ENCODE measurements at places on chromosomes 4 and X. TPM values are rescaled to one million over a fixed set of nuclear protein-coding genes. Genes with fewer than 3 reads are reported as not detected.

GRCh38 chr4:15489551-15489950, 19.9 kb downstream of the CC2D2A start:
- DNase-seq = no peak

GRCh38 chr4:177255359-177255758, 54.3 kb upstream of the NEIL3 start:
- no peak for DNase-seq

DNA sequence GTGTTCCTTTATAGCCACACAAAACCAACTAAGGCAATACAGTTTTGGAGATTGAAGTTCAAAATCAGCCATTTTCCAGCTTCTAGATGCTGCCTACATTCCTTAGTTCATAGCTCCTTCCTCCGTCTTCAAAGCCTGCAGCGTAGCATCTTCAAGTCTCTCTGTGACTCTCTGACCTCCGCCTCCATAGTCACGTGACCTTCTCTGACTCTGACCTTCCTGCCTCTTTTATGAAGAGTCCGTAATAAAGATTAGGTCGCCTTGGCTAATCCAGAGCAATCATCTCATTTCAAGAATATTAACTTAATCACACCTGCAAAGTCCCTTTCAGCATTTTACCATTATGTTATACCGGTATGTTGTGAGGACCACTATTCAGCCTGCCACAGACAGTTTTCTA, 60.4 kb downstream of the ZCCHC12 start:
- no peak for DNase-seq

GRCh38 chrX:10549280-10549679, 71.1 kb downstream of the MID1 start:
- no peak for DNase-seq

- DNase-seq = no peak
These were observed 29.7 kb downstream of the NEK1 start for GRCh38 chr4:169582706-169583105.

DNA sequence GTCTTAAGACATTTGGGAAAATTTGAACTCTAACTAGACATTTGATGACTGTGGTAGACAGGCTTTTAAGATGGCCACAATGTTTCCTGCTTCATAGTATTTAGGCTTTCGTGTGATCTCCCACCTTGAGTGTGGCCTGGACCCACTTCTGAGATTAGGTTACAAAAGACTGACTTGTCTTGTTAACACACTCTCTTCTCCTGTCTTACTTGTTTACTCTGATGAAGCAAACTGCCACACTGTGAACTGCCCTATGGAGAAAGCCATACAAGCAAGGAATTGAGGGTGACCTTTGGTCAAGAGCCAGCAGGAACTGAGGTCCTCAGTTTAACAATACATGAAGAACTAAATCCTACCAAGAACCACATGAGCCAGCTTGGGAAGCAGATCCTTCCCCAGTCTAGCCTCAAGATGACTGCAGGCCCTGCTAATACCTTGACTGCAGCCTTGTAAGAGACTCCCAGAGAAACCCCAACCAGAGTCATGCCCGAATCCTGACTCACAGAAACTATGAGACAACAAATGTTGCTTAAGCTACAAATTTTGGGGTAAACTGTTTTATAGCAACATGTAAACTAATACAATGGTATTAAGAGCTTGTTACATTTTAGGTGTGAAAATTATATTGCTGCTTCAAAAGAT, 20.3 kb downstream of the UBA6 start:
- no peak for DNase-seq

DNA sequence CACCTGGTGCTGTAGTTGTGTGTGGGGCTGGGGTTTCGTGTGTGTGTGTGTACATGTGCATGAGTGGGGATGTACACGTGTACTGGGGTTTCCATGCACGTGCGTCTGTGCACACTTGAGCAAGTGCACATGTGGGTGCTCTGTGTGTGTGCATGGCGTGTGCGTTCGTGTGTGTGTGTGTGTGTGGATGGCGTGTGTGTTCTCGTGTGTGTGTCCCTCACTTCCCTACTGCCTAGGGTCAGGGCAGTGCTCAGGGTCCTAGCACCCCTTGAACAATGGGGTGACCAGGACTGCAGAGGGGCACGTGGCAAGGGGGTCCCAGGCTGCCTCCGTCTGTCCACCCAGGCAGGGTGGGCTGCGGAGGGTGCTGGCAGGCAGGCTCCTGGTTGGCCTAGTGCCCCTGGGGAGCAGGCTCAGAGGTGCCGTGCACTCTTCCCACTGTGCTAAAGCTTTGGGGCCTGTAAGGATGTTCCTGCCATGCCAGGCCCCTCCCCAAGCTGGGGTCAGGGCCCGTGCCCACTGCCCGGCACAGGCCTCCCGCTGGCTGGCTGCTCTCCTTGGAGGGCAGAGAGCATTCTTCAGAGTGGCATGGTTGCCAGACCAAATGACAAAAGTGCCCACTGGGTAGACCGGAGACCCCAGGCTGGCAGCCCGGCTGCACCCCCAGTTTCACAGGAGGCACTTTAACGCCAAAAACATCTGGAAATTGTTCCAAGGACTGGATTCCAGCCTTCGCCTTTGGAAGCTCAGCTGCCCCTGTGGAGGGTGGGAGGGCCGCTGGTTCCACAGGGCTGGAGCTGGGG, 29.1 kb downstream of the FGFRL1 start:
- DNase-seq = no peak

GRCh38 chrX:129116676-129117470, 406.4 kb downstream of the SMARCA1 start:
- no peak for DNase-seq

- DNase-seq = no peak
These were observed 10.2 kb upstream of the INTU start for GRCh38 chr4:127622621-127622920.

- no peak for DNase-seq
These were observed 1156.1 kb downstream of the FAT4 start for GRCh38 chr4:126470862-126471261.

SLC10A3 gene
- 38.8 TPM for polyA plus RNA-seq

- DNase-seq = no peak
These were observed 60.0 kb downstream of the MAP7D2 start for GRCh38 chrX:20056704-20057103.

DNA sequence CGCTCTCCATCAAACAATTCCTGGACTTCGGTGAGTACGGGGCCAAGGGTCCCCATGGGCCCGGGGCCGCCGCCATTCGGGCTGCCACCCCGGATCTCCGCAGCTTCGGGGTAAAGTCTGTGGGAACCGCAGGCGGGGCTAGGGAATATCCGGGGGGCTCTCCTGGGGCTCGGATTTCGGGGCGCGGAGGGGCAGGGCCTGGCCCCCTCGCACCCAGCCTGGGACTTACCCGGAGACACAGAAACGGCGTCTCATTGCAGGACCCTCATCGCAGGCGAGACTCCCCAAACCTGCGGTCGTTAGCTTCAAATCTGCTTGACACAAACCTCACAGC, 413 bp downstream of the PDK3 start:
- DNase-seq = peak; percentile 75

CTAG1A gene
- not detected for polyA plus RNA-seq

DNA sequence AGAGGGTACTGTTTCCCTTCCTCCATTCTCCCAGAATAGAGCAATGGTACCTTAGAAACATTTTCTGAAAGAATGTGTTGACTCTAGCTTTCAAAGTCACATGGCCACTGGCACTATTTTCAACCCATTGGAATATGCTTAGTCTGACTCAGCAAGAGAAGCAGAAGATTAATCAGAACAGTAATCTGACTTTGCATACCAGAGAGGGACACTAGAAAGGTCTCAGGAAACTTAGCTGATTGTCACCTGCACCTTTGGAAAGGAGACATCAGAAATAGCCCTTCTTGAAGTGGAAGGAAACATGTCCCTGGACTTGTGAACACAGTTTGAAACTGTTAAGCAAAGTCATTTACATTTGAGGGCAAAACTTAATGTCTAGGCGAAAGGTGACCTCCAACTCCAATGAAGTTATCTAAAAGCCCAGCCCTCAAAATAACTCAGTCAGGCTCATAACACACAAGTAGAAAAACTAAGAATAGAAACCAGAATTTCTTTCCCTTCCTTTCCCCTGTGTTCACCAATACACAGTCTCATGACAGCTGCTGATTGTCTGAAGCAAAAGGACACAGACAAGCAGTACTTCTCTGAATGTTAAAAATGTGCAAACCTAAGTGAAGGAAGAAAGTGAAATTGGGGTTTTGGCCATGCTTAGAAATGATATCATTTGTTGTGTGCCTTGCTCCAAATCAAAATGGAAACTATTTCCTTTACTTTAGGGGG, 270.8 kb downstream of the GRIA3 start:
- no peak for DNase-seq

FAM47A gene
- polyA plus RNA-seq = not detected

GRCh38 chr4:41643331-41643730, 105.2 kb downstream of the PHOX2B start:
- DNase-seq = no peak

DNA sequence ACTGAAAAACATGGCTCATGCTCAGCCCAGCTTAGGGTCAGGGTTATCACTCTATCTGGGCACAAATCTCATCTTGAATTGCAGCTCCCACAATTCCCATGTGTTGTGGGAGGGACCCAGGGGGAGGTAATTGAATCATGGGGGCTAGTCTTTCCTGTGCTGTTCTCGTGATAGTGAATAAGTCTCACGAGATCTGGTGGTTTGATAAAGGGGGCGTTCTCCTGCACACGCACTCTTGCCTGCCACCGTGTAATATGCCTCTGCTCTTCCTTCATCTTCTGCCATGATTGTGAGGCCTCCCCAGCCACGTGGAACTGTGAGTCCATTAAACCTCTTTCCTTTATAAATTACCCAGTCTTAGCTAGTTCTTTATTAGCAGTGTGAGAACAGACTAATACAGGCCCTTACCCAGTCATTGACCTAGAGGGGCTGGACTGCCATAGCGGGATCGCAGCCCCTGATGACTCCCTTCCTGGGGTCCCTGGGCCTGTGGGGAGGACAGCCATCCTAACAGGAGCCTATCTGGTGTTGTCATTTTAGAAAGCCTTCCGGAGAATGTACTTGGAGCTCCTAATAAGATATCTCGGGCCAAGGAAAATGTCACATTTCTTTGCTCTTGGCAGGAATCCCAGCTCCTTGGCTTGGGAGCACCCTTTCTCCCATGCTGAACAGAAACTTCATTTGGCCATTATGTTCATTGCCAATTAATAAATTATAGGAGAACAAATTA, 112.6 kb downstream of the PHKA2 start:
- no peak for DNase-seq

DNA sequence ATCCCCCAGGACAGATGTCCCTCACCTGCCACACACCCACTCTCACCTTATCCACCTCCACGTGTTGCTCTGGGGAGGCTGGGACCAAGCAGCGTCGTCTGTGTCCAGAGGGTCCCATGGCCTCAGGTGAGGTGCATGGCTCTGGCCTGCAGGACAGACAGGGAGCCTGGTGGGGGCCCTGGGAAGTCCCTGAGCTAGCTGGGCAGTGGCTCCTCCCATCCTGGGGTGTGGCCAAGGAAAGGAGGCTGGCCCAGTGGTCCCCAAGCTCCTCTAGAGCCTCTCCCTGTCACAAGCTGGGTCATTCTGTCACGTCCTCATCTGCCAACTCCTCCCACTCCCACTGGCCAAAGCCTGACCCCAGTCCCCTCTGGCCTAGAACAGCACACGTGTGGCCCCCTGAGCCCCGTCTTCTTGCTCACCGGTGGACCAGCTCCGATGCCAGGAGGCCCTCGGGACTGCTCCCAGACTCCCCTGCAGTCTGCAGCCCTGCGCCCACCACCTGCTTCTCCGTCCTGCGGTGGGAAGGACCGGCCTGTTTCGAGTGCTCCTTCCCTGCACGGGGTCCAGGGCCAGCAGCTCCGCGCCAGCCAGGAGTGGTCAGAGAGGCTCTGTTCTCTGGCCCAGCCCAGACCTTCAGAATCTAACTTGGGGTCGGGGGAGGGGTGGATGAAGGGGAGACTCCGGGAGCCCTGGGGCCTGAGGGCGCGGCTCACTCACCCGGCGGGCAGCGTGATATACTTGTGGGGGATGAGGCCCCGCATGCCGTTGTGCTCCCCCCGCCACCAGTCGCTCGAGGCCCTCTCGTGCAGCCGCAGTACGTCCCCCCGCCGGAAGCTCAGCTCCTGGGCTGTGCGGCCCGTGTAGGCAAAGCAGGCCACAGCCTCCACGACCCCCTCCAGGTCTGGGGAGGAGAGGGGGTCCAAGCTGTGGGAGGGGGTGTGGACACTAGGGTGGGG, 4.8 kb downstream of the AVPR2 start:
- DNase-seq = peak; percentile 38

All from aorta (tissue), 5 donors.